MM.1S (cell line): ENCODE measurements at places on chromosomes 6 and 20.

GRCh38 chr6:46137387-46137786 lies 7.6 kb downstream of the ENPP4 start:
- no peaks in the 10 kb centered on the region for H3K4me1 ChIP-seq
- no peaks in the 10 kb centered on the region for H3K27me3 ChIP-seq
- no peaks in the 10 kb centered on the region for H3K36me3 ChIP-seq
- no peak for DNase-seq
- no peak overlapping the region for H3K4me3 ChIP-seq

GRCh38 chr6:99393698-99394531 lies at the start of gene COQ3:
Gene COQ3 (minus strand): TSS chr6:99394195. CDS start chr6:99394179, 16 bp downstream.
- no peaks in the 10 kb centered on the region for H3K27me3 ChIP-seq
- H3K4me3 ChIP-seq: peak within 1 kb of the TSS; percentile 82
- peak; percentile 52 for DNase-seq
- no peaks in the 10 kb centered on the region for H3K4me1 ChIP-seq
- no peaks in the 10 kb centered on the region for H3K36me3 ChIP-seq

- H3K27ac ChIP-seq: no peak overlapping the region
- H3K4me3 ChIP-seq: no peak overlapping the region
- H3K36me3 ChIP-seq: no peaks in the 10 kb centered on the region
- H3K4me1 ChIP-seq: peaks cover 16% of the 10 kb centered on the region; the same call in 1 of the 2 replicates
- no peak for DNase-seq
- no peaks in the 10 kb centered on the region for H3K27me3 ChIP-seq
Measured at GRCh38 chr6:150624191-150624590, 24.5 kb downstream of the PLEKHG1 start.

DNA sequence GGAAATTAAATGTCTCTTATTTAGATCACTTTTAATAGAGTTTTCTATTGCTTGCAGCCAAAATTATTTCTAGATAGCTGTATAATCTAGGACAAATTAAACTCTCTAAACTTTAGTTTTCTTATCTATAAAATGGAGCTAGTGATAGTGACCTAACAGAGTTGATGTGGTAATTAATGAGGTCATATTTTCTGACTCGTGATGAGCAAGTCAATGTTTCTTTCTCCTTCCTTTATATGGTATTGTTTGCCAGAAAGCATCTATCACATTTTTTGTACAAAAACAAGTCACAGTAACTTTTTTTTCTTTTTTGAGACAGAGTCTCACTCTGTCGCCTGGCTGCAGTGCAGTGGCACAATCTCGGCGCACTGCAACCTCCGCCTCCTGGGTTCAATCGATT lies 267.7 kb downstream of the FARS2 start:
- no peaks in the 10 kb centered on the region for H3K27me3 ChIP-seq
- H3K27ac ChIP-seq: no peak overlapping the region
- H3K36me3 ChIP-seq: no peaks in the 10 kb centered on the region
- H3K4me1 ChIP-seq: no peaks in the 10 kb centered on the region
- no peak overlapping the region for H3K4me3 ChIP-seq

GRCh38 chr6:165722022-165722421 lies 59.0 kb upstream of the PDE10A start:
- H3K4me3 ChIP-seq: no peak overlapping the region
- H3K27me3 ChIP-seq: no peaks in the 10 kb centered on the region
- H3K36me3 ChIP-seq: no peaks in the 10 kb centered on the region
- H3K4me1 ChIP-seq: no peaks in the 10 kb centered on the region
- H3K27ac ChIP-seq: no peak overlapping the region

- no peak overlapping the region for H3K4me3 ChIP-seq
- no peak for DNase-seq
- H3K27me3 ChIP-seq: no peaks in the 10 kb centered on the region
- H3K36me3 ChIP-seq: no peaks in the 10 kb centered on the region
Measured at GRCh38 chr6:109118337-109118736, 23.0 kb downstream of the CEP57L1 start.

- no peak for DNase-seq
- H3K4me3 ChIP-seq: no peak overlapping the region
- H3K27ac ChIP-seq: no peak overlapping the region
- H3K27me3 ChIP-seq: no peaks in the 10 kb centered on the region
Measured at GRCh38 chr6:132131758-132132157, 180.6 kb upstream of the CCN2 start.
